ENCODE measurements at places on chromosomes 5 and 9.

DNA sequence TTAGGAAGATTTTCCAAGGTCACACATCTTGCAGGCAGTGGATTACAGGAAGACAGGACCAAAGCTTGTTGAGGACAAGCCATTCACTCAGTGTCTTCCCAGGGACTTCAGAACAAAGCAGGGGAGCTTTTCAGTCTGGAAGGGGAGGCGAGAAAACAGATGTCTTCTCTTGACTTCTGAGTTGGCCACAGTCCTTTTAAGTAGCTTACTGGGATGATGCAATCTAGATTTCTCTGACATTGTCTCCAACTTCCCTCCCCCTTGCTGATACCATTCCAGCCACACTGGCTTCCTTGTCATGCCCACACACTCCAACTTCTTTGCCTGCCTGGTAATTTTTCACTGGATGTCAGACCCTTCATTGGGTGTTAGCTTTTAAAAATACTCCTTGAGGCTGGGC lies 174.2 kb upstream of the TBC1D2 start:
- peak; percentile 91 for DNase-seq

DNA sequence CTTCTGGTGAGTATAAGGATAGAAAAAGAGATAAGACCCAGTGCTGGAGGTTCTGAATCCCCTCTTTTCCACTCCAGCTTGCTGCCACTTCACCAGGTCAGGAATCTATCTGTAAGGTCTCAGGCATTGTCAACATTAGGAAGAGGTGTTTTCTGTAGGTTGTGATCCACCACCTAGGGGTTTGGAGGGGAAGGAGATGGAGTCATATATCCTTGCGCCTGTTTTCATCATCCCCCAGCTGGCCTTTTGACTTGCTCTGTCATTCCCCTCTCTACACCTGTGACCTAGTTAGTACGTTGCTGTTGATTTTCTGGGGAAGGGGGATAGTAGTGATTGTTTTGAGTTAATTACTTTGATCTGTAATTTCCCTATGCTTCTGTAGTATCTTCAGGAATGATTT lies 20.5 kb downstream of the SPINK5 start:
- no peak for DNase-seq

DNA sequence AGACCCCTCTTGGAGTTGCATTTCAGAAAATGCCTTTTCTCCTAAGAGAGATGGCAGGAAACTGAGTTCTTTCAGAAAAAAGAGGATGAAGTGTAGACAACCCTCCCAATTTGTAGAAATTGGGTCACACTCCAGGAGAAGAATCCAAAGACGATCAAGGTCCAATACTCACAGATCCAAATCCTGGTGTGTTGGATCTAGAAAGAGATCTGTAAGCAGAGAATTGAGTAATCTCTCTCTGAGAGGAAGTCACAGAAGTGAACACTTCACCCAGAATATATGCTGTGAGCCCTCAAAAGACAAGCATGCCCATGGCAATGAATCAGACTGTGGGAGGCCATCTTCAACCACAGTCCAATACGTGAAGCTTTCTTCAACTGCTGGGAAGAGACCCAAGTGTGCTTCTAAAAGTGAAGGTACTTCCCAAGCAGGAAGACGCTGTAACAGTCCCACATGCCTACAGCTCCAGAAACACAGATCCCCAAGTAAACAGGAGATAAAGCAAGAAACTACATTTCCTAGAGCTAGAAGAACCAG lies 182.7 kb downstream of the SMC2 start:
- peak; percentile 45 for DNase-seq

- no peak for DNase-seq
These were observed 4.9 kb upstream of the FRRS1L start for GRCh38 chr9:109171926-109172325.

DNA sequence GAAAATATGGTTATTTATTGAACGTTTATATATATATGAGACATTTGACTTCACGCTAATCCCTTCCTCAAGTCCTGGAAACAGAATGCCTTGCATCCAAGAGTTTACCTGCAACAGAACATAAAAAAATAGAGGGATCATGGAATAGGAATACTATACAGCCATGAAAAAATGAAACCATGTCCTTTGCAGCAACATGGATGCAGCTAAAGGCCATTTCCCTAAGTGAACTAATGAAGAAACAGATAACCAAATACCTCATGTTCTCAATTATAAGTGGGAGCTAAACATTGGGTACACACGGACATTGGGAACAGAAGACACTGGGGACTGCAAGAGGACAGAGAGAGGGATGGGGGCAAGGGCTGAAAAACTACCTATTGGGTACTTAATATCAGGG lies 13.0 kb downstream of the BAAT start:
- no peak for DNase-seq

- DNase-seq: no peak
These were observed 256.5 kb downstream of the SEC61B start for GRCh38 chr9:99478469-99479027.

DNA sequence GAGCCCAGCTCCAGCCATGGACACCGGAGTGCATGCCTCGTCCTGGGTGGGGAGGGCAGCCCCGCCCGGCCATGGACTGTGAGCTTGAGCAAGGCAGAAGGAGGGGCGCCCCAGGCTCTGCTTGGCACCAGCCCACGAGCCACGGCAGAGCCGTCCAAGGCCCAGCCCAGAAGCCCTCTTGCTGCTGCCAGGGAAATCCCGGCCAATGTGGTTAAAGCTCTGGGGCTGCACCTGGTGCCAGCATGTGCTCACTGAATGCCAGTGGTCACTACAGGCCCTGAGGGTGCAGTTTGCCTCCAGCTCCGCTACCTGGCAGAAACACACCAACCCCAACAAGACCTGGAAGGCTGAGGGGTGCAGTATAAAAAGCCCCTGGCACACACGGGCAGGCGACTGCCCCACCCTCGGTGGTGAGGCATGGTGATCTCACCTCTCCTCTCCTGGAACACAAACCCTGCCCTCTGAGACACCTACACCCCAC lies 11.8 kb downstream of the BRD3 start:
- no peak for DNase-seq

DNA sequence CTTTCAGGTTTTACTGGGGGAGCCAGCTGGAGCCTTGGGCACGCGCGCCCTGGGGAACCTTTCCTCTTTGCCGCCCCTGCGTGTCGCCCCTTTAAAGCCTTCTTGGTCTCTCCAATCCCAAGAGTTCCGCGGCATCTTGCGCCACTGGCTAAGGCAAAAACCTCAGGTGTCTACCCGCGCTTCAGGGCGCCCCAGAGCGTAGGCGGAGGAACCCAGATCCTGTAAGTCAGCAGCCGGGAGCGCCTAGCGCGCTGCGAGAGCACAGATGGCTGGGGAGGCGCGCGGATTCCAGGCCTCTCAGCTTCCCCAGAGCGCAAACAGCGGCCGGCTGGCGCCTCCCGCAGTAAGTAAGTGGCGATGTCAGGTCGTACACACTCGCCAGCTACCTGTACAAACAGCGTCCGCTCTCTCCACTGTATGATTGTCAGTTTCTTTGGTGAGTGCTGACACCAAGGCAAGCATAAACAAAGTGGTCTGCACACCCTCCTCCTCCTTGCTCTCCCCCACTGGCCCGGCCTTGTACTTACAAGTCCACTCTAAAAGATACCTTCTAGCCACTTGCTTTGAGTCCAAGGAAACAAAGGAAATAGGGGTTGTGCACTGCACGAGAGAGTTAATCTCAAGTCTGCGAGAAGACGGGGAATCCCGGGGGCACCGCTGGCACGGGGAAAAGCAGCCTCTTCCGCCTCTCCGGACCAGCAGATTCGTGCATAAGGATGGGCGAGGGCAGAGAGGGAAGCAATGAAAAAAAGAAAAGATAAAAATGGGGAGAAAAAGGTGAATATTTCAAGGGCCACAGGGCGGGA lies 2.9 kb downstream of the HTR1A start:
- no peak for DNase-seq

- DNase-seq: no peak
These were observed 6.5 kb downstream of the CTNND2 start for GRCh38 chr5:11897781-11898180.

- DNase-seq: no peak
These were observed 276.5 kb downstream of the SLIT3 start for GRCh38 chr5:169024421-169024820.

- no peak for DNase-seq
These were observed 18.6 kb downstream of the MED10 start for GRCh38 chr5:6359555-6360322.

- no peak for DNase-seq
These were observed 111.8 kb upstream of the OTULINL start for GRCh38 chr5:14469551-14470377.

- DNase-seq: no peak
These were observed 6.6 kb upstream of the MSMP start for GRCh38 chr9:35760651-35761050.

DNA sequence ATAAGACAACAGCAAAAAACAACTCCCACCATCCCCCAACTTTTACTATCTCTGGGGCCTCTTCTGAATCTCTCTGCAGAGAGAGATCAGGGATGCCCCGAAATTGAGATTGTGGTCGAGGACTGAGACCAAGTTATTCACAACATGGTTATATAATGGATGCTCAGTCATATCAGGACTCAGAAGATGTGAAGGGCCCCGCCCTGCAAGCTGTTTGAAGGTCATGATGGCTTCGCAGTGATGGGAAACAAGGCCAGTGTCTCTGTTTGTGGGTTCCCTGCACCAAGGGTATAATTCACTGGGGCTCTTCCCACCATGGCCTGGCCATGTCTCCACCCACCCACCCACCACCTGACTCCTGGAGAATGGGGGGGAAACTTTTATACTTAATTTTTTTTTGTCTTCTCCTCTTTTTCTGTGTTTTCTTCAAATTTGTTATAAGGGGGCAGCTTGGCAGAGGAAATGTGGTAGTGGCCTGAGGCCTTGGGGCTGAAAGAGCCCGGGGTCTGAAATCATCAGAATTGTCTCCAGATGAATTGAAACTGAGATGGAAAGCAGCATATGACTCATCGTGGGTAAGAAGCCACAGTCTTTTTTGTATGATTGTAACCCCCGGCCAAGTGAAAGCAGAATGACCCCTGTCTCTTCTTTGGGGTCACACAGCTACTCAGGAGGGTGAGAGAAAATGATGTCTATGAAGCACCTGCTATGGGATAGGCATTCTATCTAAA lies 15.0 kb upstream of the TEX48 start:
- peak; percentile 36 for DNase-seq

DNA sequence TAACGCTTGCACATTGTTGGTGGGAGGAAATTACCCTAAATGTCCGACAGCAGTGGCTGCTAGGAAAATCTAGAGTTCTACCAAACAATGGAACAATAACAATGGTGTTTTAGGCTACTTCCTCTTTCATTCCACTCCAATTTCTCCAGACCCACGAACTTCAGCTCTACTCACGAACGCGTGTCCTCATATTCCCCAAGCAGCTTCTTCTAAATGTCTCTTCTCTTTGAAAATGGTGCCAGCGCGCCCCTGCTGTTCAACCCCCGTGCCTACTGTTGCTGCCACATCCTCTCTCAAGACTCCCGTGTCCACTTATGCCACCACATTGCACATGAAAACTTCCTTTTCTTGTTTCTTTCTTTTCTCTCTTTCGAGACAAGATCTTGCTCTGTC lies 25.6 kb downstream of the OR2V2 start:
- no peak for DNase-seq

DNA sequence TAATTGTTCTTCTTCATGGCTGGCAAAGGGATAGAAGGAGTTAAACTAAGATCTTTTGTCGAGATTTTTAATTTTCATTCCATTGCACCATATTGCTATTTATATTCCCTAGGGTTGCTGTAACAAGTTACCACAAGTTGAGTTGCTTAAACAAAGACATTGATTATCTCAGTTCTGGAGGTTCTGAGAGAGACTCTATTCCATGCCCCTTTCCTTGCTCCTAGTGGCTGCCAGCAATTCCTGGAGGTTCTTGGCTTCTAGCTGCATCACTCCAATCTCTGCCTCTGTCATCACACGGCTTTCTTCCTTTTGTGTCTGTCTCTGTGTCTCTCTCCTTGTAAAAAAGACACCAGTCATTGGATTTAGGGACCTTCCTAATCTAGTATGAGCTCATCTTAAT lies 136.6 kb upstream of the DAB2 start:
- DNase-seq: no peak

DNA sequence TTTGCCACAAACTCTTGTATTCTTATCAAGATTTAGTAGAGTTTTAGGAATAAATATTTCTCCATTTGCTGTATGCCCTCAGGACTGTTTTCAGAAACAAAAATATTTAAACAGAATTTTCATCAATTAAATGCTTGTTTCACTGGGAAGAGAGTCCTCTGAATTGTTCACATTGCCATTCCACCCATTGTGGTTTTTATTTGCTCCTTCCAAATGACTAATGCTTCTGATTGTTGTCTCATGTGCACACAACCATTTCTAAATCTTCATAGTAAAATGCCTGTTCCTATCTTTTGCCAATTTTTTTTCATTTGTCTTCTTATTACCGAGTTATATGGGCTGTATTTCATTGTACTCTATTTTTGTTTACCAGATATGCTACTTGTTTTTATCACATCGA lies 10.6 kb downstream of the MARCOL start:
- no peak for DNase-seq

DNA sequence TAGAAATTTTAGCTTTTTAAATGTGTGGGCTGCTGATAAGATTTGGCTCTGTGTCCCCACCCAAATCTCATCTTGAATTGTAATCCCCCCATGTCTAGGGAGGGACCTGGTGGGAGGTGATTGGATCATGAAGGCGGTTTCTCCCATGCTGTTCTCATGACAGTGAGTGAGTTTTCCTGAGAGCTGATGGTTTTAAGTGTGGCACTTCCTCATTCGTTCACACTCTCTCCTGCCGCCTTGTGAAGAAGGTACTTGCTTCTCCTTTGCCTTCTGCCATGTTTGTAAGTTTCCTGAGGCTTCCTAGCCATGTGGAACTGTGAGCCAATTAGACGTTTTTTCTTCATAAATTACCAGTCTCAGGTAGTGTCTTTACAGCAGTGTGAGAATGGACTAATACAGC lies 127.8 kb upstream of the MVB12B start:
- peak; percentile 15 for DNase-seq

DNA sequence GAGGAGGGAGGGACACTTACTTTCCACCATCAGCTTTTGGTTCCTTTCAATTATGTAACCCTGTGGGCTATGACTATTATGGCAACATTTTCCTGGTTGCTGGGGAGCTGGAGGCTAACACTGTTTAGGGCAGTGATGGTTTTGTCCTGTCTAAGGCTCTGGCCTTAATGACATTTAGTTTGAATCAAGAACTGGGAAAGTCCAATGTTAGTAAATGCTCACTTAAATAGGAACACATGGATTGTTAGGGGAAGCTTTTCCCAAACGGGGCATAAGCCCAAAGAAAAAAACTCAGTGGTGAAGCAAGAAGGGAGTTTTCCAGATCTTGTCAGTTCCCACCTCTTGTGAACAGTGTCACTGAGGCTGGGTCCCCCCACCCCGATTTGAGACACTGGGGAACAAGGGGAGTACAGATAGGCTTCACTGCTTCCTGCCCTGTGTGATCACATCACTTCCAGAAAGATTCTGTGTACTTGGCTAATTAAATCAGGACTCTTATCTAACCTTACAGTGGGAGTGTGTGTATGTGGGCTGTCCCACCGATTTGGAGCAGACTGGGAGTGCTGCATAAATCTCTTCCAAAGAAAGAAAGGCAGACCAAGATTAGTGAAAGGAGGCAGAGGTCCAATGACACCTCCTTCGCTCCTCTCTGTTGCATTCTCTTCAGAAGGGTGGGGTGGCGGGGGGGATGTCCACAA lies 206.4 kb downstream of the PTTG1 start:
- DNase-seq: peak; percentile 13
